Psoas muscle (tissue), 8 donors: ENCODE measurements at places on chromosomes 1 and 21. TPM values are rescaled to one million over a fixed set of nuclear protein-coding genes. Genes with fewer than 3 reads are reported as not detected.
A peak's percentile ranks its signal among the peaks of the same experiment; 100 is the strongest.

The DCST1 gene
- polyA plus RNA-seq, result not detected

The ALPL gene
- polyA plus RNA-seq, result 0.82 TPM

The NPL gene
- 2.2 TPM for polyA plus RNA-seq

GRCh38 chr1:16249596-16250241 is 12.7 kb upstream of the CPLANE2 start:
- peak; percentile 50 for DNase-seq

- no peak for DNase-seq
Measured at GRCh38 chr1:97913506-97914139, 7.2 kb downstream of the DPYD start.
